Fibroblast of skin of left biceps (primary cell): ENCODE measurements at places on chromosomes 5 and 9.

- no peak for DNase-seq
These were observed 28.5 kb upstream of the UNC5A start for GRCh38 chr5:176781638-176782570.

- DNase-seq = no peak
These were observed 1.9 kb downstream of the BOD1 start for GRCh38 chr5:173614591-173614990.

- no peak for DNase-seq
These were observed 41.6 kb downstream of the GABBR2 start for GRCh38 chr9:98667005-98667640.

DNA sequence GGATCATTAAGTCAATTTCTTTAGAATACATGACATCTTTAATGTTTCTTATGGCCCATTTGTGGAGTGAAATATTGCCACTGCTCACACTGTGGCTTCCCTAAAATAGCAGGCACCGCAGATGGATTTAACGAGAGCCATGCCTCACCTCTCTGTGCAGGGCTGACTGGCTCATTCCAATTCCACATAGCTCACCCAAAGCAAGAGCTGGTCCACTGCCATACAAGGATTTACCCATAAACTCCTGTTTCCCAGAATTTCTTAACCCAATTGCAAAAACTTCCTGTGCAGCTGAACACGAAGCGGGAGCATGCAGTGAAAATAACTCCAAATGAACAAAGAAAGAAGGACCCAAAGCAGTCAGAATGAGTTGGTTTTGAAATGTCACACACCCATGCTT is 159.5 kb downstream of the BAAT start:
- no peak for DNase-seq

DNA sequence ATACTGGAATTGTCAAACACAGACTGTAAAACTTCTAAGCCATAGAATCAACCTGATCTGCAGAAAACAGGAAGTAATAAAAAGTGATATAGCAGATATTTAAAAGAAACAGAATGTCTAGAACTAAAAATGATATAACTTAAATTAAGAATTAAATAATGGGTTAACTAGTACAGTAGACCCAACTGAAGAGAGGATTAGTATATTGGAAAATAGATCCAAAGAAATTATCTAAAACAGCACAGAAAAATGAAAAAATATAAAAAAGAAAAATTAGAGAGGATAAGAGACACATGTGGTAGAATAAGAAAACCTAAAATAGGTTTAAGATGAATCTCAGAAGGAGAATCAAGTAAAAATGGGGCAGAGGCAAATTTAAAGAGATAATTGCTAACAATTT is 219.9 kb downstream of the SEMA6A start:
- no peak for DNase-seq

DNA sequence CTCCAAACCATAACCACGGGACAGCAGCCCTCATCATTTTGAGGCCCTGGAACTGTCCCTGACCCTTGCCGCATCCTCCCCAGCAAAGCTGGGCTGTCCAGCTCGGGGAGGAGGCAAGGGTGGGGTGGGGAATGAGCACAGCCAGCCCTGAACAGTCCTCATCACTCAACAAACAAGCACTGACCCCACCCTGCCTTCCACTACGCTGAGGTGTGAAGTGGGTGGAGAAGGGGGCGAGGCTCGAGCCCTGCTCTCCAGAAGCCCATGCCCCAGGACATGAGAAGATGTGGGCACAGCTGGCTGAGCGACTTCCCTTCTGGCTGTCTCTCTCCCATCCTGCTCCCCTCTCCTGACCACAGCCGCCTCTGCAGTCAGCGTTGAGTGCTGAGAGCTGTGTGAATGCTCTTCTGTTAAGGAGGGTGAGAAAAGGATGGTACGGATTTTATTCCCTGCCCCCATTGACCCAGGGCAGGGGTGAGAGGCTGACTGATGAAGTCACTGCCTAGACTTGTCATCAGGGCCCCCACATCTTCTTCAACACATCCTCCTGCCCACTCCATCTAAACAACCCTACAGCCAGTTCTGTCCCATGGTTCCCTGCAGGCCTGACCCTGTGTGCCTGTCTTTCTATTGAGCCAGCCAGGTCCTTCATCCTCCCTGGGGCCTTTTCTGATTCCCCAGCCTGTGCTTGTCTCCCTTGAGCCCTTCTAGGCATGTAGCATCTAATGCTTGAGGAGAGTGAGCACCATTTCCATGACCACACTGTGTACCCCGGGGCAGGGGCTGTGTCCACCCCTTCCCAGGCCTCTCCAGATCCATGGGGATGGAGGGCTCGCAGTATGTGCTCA is 276.0 kb downstream of the FSTL4 start:
- no peak for DNase-seq

- DNase-seq = no peak
These were observed 168.3 kb downstream of the COL23A1 start for GRCh38 chr5:178421699-178422399.

DNA sequence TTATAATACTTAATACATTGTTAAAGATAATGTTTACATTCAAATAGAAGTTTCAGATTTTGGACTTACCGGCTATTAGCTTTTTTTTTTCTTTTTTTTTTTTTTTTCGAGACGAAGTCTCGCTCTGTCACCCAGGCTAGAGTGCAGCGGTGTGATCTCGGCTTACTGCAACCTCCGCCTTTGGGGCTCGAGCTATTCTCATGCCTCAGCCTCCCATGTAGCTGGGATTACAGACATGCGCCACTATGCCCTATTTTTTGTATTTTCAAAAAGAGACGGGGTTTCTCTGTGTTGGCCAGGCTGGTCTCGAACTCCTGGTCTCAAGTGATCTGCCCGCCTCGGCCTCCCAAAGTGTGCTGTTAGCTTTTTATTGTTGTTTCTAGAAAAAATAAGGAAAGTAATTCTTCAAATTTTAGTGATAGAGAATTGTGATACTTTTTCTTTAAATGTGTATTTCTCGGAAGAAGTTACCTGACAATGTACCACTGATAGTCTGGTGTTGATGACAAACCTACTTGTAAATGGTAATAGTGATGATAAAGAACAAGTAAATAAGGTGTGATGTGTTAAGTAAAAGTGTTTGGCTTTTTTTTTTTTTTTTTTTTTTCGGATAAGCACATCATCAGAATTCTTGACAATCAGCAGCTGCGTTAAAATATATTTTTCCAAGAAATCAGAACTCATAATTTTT is 2.7 kb downstream of the CDC42SE2 start:
- DNase-seq = no peak

DNA sequence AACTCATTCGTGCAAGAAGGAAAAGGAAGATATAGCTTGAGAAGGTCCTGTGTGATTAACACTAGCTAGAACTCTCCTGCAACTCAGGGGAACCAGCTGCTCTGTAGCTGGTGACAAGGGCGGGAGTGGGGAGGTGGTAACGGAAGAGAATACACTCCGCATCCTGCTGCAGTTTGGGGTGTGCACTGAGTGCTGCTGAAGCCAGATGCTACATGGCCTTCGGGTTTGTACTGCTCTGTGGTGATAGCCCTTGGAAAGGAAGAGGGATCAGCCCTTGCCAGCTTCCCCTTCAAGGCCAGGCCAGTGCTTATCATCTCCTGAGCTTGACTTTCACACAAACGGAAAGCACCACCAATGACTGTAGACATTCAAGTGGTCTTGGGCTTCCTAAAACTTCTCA is 34.3 kb downstream of the FRMD3 start:
- no peak for DNase-seq
